ENCODE measurements at places on chromosomes 3 and 15.

DNA sequence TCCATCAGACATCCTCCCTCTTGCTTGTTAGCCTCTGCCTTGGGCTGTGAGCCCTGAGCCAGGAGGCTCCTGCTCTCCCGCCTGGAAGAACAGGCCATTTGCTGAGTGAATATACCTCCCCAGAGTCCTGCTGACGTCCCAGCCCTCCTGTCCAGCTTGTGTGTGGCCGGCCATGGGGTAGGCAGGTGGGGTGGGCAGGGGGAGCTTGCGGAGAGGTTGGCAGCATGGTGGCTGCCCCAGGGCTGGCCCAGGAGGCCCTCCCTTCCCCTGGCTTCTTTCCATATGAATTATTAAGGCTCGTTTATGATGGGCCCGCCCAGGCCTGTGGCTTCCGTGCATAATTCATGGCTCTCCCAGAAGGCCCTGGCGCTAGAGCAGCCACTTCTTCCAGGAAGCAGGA lies 18.7 kb downstream of the CACNA2D2 start:
- peak; percentile 62 for DNase-seq

- no peak for DNase-seq
Observed at GRCh38 chr3:144294659-144295538, 323.3 kb downstream of the DIPK2A start.

- no peak for DNase-seq
Observed at GRCh38 chr15:36365963-36366362, 213.5 kb upstream of the CDIN1 start.

DNA sequence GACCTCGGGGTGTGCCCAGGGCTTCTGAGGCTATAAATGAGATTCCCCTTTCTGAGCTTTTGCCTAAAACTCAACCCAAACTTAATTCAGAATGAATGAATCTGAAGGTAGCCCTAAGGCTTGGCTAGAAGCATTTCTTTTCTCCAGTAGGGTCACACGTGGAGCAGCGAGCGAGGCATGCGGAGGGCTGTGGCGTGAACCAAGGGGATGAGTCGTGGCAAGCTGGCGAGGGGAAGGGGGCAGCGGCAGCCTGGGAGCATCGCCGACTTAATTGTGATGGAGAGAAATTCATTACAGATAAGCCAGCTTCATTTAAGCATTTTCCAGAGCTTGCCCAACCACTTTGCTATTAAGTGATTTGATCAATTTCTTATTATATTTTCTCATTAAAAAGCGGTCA lies 79.9 kb downstream of the CHSY1 start:
- DNase-seq, result no peak

- DNase-seq, result peak; percentile 43
Observed at GRCh38 chr15:44193651-44194322, 1.3 kb downstream of the FRMD5 start.

DNA sequence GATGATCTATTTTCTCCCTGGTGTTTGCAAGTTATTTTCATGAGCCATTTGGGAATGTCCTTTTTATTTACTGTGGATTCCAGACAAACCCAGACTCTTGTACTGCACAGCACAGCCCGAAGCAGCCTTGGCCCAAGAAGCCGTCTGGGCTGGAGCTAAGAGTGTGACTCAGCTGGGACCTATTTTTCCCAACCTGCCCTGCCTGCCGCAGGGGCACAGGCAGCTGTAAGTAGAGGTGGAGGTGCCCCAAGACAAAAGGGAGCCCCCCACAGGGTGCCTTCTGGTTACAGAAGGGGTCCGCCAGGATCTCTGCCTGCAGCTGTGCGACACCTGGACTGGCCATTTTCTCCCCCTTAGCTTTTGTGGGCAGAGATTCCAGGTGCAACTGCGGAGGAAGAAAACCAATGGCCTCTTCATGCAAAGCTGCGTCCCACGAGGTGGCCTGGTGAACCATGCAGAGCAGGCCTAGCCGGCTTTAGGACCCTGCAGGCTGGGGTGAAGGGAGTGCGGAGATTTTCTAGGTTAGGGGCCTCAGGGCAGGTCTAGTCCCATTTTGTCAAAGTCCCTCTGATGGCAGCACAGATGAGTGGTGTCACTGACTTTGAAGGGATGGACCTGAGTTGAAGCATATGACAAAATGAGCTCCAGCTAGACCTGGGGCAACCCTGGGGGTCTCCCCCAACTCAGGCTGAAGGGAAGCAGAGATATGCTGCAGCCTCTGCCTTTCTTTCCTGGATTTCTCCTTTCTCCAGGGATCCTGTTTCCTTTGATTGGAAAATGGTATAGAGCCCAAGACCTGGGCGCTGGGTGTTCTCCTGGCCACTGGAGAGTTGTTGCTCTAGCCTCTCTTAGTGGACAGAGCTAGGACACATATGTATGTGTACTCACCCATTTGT lies 131.2 kb downstream of the KLF13 start:
- no peak for DNase-seq

GRCh38 chr15:25939122-25939521 lies 76.0 kb upstream of the ATP10A start:
- DNase-seq, result no peak

- no peak for DNase-seq
Observed at GRCh38 chr3:138046085-138046484, 36.1 kb downstream of the CLDN18 start.

GRCh38 chr3:129082026-129082425 lies 21.4 kb downstream of the GP9 start:
- no peak for DNase-seq

- DNase-seq, result no peak
Observed at GRCh38 chr3:99394831-99395778, 243.3 kb upstream of the COL8A1 start.

DNA sequence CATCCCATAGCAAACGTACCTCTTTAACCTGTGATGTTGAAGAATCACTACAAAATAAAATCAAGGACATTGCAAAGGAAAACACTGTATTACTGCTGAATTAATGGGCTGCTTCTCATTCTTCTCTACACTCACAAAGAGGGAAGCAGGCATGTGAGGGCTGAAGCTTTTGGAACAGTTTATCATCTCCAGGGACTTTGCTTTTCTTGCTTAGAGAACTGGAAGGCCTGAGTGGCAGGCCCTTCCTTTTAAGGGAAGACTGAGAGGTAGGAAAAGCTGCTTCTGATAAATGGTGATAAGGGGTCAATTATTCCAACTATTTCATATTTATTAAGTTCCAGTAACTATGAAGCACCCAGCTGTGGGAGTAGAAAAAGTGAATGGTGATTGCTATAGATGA lies 649.6 kb downstream of the NTRK3 start:
- no peak for DNase-seq

GRCh38 chr3:20015525-20015924 lies 3.5 kb upstream of the PP2D1 start:
- DNase-seq, result no peak

- DNase-seq, result no peak
Observed at GRCh38 chr3:117628823-117629291, 919.3 kb downstream of the TUSC7 start.

DNA sequence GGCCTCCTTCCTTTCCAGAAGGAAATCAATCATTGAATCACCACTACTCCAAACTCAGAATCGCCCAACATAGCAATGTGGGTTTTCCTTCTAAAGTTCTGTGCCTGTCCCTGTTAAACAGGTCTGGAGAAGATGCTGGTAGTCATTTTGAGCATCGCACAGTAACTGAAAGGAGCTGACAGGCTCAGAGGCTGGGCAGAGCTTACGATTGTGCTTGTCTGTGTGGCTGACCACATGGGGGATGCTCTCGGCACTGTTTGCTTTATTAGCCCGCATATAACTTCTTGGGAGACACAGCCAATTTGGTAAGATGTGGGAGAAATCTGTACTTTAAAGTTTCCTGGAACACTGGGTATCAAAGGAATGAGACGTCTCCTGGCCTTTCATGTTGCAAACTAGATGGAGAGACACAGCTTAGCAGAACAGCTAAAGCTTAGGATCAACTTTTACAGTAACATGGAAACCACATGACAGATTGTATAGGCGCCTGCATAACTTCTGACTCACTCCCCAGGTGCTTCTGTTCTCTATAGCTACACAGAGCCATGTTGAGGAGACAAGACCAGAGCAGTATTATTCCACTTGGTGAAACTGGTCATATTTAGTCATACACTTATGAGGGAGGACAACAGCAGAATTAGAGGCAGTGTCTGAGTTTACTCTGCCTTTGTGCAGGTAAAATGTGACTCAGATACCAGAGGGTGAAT lies 374.1 kb downstream of the RORA start:
- DNase-seq, result no peak

DNA sequence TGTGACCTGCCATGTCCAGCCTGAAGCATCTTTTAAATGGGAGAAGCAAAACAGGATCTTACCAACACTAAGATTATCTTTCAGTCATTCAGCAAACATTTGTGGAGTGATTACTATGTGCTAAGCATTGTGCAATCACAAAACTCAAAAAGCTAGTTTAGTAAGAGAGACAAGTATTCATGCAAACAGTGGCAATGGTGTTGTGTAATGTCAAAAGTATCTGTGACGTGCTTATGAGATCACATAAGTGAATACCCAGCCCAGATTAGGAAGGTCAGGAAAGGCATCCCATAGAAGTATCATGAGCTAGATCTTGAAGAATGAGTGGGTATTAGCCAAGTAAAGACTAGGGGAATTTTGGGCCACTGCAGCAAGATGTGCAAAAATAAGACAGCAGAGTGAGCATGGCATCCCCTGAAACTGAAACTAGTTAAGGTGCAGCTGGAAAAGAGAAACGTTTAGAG lies 32.1 kb downstream of the SEC62 start:
- DNase-seq, result no peak

DNA sequence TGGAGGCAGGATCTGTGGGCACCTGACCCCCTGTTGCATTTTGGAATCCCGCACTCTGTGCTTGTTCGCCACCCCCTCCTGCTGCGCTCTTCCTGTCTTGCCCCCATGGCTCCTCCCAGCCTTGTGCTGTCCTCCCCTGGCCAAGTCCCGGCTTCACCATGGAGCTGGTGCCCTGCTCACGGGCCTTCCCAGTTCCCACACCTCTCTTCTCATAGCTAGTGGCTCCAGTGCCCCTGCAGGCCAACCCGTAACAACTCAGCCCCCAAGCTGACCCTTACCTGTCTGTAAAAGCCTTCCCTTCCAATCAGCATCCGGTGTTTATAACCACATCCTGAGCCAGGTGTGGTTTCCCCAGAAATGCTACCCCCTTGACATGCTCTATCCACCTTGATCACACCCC lies 407.7 kb upstream of the C2CD4B start:
- no peak for DNase-seq

DNA sequence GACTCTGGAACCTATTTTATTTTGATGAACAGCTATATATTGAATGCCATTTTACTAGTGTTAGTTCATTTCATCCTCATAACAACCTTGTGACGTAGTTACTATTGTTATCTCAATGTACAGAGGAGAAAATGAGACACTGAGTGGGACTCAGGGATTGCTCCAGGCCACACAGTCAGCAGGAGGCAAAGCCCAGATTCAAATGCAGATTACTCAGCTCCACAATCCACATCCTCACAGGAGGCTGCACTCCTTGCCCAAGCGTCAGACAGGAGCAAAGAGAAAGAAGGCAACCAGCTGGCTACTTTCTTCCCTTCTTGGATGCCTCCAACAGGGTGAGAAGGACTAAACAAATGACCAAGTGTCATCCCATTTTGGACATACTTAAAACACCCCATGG lies 92.0 kb upstream of the CCDC54 start:
- DNase-seq, result no peak

- peak; percentile 73 for DNase-seq
Observed at GRCh38 chr3:24829011-24829581, 334.4 kb upstream of the THRB start.

- DNase-seq, result peak; percentile 23
Observed at GRCh38 chr3:107198581-107199181, 178.6 kb upstream of the CCDC54 start.

DNA sequence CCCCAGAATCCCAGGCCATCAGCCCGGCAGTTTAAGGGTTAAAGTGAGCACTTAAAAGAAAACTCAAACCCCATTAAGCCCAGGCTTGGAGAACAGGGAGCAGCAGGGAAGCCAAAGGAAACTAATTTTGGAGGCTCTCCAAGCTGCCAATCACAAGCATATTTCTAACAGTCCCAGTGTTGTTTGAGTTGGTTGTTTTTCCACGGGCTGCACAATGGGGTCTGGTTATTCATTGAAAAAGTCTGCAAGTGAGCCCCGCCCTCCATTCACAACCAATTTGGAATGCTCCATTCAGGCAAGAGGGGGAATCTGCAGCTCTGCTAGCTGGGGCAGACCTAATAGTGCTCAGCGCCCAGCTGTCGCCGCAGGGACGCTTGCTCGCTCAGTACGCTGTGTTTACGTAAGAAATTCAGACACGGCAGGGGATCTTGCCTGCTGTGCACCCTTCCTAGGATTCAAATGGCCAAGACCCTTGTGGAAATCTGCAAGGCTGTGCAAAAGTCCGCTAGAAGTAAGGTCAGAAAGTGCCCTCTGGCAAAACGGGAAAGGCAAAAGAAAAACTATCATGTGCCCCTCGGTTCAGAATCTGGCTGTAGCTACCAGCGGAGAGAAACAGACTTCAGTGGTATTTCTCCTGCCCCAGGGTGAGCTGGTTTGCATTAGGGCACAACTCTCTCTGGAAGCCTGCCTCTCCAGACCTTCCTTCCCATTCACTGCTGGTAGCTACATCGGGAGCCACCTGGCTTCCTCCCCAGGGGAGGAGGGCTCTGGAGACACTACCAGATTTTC lies 11.0 kb downstream of the ETV5 start:
- peak; percentile 73 for DNase-seq

GRCh38 chr15:63554337-63554927 lies 42.8 kb upstream of the FBXL22 start:
- DNase-seq, result no peak

GRCh38 chr15:52233405-52233804 lies 42.2 kb upstream of the GNB5 start:
- DNase-seq, result no peak

- no peak for DNase-seq
Observed at GRCh38 chr3:150225986-150226385, 182.1 kb upstream of the TSC22D2 start.

DNA sequence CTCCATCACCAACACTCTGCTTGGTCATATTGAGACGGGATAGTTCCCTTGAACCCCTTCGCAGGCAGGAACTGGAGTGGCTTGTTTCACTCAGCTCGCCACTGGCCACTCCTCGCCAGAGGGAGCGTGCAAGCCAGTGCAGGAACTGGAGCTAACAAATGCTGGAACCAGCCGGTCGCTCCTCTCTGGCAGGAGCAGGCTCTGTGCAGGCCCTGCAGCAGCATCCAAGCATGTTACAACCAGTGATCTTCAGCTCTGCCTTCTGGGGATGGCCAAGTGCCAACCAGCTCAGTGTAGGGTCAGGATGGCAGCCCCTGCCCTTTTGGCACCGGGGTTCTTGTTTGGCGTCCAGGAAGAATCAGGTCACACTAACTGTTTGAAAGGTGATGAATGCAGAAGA lies 329.0 kb upstream of the AZI2 start:
- DNase-seq, result no peak

All from glutamatergic neuron (in vitro differentiated cells).